ENCODE measurements at places on chromosomes 13 and 19.

DNA sequence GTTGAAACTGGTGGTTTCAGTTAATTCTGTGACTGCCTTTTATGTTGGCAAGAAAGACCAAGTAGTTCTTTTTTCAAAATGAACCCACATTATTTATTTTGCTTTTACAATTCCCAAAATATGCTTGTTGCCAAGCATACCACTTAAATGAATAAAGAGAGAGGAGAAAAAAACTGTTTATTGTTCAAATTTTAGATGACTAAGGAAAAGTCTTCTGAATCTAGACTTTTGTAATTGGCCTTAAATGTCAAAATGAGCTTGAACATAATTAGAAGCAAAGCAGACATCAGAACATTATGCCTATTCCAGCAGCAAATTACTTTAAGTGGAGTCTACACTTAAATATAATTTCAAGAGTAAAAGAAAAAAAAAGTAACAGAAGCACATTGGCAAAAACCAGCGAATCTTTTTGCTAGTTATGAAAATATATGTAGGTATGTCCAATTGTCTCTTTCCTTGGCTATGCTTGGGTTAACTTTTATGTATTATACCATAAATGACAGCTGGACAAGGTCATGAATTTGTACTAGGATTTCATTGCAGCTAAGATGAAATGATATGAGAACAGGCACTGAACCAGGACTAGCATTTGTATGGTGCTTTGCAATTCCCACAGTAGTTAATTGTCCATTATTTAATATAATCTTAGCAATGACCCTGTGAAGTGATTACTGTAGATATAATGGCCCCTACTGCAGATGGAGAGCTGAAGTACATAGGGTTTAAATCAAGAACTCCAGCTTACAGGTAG lies 211.9 kb downstream of the NALCN start:
- DNase-seq, result no peak
- H3K4me3 ChIP-seq, result no peak overlapping the region
- no peaks in the 10 kb centered on the region for H3K27me3 ChIP-seq
- H3K27ac ChIP-seq, result no peak overlapping the region
- H3K36me3 ChIP-seq, result no peaks in the 10 kb centered on the region

- no peaks in the 10 kb centered on the region for H3K27me3 ChIP-seq
- no peak overlapping the region for H3K27ac ChIP-seq
- H3K4me1 ChIP-seq, result no peaks in the 10 kb centered on the region
- H3K4me3 ChIP-seq, result no peak overlapping the region
- DNase-seq, result no peak
Observed at GRCh38 chr13:25288966-25289365, 1.7 kb upstream of the MTMR6 start.

GRCh38 chr19:15412832-15413231 lies 6.0 kb downstream of the AKAP8L start:
- no peak overlapping the region for H3K4me3 ChIP-seq
- peaks cover 9% of the 10 kb centered on the region for H3K4me1 ChIP-seq
- H3K36me3 ChIP-seq, result peaks cover 2% of the 10 kb centered on the region
- no peak for DNase-seq

DNA sequence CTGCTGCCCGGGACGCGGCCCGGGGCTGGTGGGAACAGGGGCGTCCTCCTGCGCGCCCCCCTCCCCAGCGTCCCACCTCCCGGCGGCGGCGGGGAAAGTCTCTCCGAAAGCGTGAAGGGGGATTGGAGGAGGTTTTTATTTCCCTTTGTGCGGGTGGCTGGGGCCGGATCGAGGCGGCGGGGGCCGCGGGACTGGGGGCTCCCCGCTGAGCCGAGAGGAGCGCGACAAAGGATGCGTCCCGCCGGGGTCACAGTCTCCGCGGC lies 132 bp downstream of the SHD start:
- DNase-seq, result no peak
- no peak overlapping the region for H3K27ac ChIP-seq
- no peaks in the 10 kb centered on the region for H3K27me3 ChIP-seq
- peak overlapping the region; percentile 30 for H3K4me3 ChIP-seq

GRCh38 chr13:21796775-21797514 lies 126.1 kb downstream of the FGF9 start:
- no peak overlapping the region for H3K4me3 ChIP-seq
- no peak overlapping the region for H3K27ac ChIP-seq
- no peak for DNase-seq
- no peaks in the 10 kb centered on the region for H3K4me1 ChIP-seq
- no peaks in the 10 kb centered on the region for H3K27me3 ChIP-seq

GRCh38 chr13:26861941-26862340 lies 101.4 kb upstream of the GPR12 start:
- H3K27ac ChIP-seq, result no peak overlapping the region
- H3K4me3 ChIP-seq, result no peak overlapping the region
- H3K36me3 ChIP-seq, result no peaks in the 10 kb centered on the region
- peaks cover 3% of the 10 kb centered on the region for H3K27me3 ChIP-seq
- DNase-seq, result no peak

- no peaks in the 10 kb centered on the region for H3K27me3 ChIP-seq
- no peak for DNase-seq
- H3K36me3 ChIP-seq, result no peaks in the 10 kb centered on the region
- peak overlapping the region; percentile 66 for H3K4me3 ChIP-seq
- H3K4me1 ChIP-seq, result peaks cover 6% of the 10 kb centered on the region
- peak overlapping the region; percentile 67 for H3K27ac ChIP-seq
Observed at GRCh38 chr13:27952876-27953675, 16.0 kb downstream of the CDX2 start.

- no peak overlapping the region for H3K27ac ChIP-seq
- no peak overlapping the region for H3K4me3 ChIP-seq
- no peaks in the 10 kb centered on the region for H3K36me3 ChIP-seq
- no peaks in the 10 kb centered on the region for H3K4me1 ChIP-seq
Observed at GRCh38 chr13:40519637-40520036, 146.8 kb downstream of the FOXO1 start.

GRCh38 chr19:21482863-21483276 lies 22.5 kb upstream of the ZNF429 start:
- H3K27me3 ChIP-seq, result no peaks in the 10 kb centered on the region
- peak overlapping the region; percentile 43 for H3K4me3 ChIP-seq
- H3K4me1 ChIP-seq, result no peaks in the 10 kb centered on the region
- no peaks in the 10 kb centered on the region for H3K36me3 ChIP-seq
- DNase-seq, result no peak

GRCh38 chr19:3034656-3035541 lies 5.8 kb upstream of the TLE2 start:
- no peaks in the 10 kb centered on the region for H3K36me3 ChIP-seq
- peaks cover 7% of the 10 kb centered on the region for H3K4me1 ChIP-seq
- DNase-seq, result no peak
- H3K4me3 ChIP-seq, result peak overlapping the region; percentile 83
- peak overlapping the region; percentile 90 for H3K27ac ChIP-seq
